ENCODE measurements at places on chromosomes 16 and 17. TPM values are rescaled to one million over a fixed set of nuclear protein-coding genes. Genes with fewer than 3 reads are reported as not detected.

- DNase-seq: no peak
- H3K4me1 ChIP-seq: no peaks in the 10 kb centered on the region
- no peak overlapping the region for H3K27ac ChIP-seq
- no peak overlapping the region for H3K4me3 ChIP-seq
- no peaks in the 10 kb centered on the region for H3K27me3 ChIP-seq
Measured at GRCh38 chr17:31414550-31414918, 23.1 kb downstream of the RAB11FIP4 start.

DNA sequence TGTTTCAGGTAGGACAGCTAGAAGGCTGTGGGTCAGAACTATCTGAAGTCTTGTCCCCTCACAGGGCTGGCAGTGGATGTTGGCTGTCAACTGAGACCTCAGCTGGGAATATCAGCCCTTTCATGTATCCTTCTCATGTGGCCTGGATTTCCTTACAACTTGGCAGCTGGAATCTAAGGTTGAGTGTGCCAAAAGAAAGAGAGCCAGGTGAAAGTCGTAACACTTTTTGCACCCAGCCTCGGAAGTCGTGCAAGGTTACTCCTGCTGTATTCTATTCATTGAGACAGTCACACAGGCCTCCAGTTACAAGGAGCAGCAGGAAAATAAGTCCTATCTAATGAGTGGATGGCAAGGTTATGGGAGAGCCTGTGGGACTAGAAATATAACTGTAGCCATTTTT, 52.6 kb upstream of the DNAH9 start:
- H3K4me3 ChIP-seq: no peak overlapping the region
- H3K27ac ChIP-seq: no peak overlapping the region
- no peaks in the 10 kb centered on the region for H3K36me3 ChIP-seq
- no peaks in the 10 kb centered on the region for H3K4me1 ChIP-seq
- H3K27me3 ChIP-seq: no peaks in the 10 kb centered on the region

DNA sequence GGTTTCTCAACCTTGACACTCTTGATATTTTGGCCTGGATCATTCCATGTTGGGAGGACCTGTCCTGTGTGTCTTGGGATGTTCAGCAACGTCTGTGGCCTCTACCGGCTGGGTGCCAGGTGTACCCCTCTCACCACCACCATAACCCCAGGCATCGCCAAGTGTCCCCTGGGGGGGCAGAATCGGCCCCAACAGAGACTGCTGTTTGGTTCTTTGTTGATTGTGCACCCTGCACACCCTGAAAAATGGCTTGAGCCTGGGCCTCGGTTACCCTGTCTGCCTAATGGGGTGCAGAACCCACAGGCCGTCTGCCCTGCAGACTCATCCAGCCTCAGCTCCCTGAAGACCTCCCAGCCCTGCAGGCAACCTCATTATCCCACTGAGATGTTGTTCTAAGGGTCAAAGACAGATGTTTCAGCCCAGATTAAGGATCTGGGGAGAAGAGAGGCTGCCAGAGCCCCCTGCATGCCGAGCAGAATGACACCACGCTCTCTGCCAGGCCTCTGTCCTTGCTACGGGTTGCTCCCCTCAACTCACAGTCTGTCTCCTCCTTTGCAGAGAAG, 9.2 kb downstream of the CACNG1 start:
- H3K4me1 ChIP-seq: no peaks in the 10 kb centered on the region
- peaks cover 3% of the 10 kb centered on the region for H3K36me3 ChIP-seq
- DNase-seq: no peak

DNA sequence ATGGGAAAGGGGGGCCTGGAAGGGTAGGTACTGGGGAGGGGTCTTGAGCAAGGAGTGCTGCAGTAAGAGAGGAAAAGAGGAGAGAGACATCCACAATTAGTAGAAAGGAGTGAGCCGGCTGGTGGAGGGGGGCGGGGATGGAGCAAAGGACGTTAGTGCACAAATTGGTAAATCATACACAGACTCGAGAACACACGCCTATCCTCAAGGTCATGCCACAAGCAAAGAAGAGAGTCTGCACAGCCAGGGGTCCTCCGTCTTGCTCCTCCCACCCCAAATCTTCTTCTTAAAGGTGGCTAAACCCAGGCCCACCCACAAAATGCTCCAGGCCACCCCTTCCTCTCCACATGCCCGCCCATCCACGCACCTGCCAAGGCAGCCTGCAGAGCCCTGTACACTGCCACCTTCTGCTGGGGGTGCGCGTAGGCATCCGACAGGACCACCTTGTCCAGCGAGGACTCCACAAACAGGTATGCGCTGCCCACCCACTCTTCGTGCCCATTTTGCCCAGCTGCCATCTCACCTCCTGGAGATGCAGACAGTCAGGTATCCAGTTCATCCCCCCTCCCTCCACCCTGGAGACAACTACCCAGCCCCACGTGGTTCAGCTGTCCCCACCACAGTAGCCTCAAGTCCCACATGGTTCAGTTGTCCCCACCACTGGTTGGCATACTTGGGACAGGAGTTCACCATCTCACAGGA, 3.4 kb downstream of the TRADD start:
- peaks cover 8% of the 10 kb centered on the region for H3K27me3 ChIP-seq
- no peak for DNase-seq
- H3K27ac ChIP-seq: no peak overlapping the region
- peaks cover 31% of the 10 kb centered on the region for H3K4me1 ChIP-seq
- H3K4me3 ChIP-seq: no peak overlapping the region

DNA sequence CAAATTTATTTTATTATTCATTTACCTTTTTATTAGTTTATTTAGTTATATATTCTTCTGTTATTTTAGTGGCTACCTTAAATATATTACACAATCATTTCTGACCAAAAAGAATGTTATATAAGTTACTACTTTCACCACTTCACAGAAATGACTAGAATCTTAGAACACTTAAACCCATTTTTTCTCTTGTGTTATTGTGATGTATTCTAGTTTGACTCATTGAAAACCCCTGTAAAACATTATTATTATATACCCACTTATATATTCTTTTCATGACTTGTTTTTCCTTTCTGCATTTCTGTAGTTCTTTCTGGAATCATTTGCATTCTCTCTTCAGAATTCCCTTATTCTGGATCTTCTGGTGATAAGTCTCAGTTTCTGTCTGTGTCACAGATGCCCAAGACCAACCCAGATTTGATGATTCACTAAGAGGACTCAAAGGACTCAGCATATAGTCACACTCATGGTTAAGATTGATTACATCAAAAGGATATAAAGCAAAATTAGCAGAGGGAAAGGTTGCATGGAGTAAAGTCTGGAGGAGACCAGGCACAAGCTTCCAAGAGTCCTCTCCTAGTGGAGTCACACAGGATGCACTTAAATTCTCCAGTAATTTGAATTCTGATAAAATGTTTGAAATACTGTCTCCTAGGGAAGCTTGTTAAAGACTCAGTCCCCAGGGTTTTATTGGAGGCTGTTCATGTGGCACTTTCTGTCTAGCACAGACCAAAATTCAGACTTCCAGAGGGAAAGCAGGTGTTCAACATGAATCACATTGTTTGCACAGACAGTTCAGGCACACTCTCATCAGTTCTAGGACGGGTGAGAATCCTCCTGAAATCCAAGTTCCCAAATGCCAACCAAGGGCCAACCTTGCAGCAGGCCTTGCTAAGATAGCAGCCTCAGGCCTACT, 7.7 kb downstream of the GINS3 start:
- no peak overlapping the region for H3K27ac ChIP-seq
- H3K4me3 ChIP-seq: no peak overlapping the region
- peaks cover 32% of the 10 kb centered on the region for H3K36me3 ChIP-seq

DNA sequence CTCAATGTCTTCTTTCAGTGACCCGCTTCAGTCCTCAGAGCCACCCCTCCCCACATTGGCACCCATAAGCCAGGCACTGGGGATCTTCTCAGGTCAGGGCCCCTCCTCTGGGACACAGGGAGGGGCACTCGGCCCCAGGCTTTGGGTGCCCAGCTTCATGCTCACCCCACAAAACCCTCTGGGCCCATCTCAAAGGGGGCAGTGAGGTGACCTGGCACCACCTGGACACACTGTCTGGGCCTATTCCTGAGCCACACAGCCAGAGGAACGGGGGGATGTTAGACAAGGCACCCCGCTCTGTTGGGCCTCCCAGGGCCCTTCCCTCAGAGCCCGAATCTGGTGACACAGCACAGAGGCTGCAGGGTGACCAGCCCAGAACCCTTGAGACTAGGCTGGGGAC, 36.1 kb downstream of the TNFRSF13B start:
- no peak overlapping the region for H3K4me3 ChIP-seq
- H3K36me3 ChIP-seq: no peaks in the 10 kb centered on the region
- no peaks in the 10 kb centered on the region for H3K4me1 ChIP-seq
- no peak overlapping the region for H3K27ac ChIP-seq
- no peaks in the 10 kb centered on the region for H3K27me3 ChIP-seq

DNA sequence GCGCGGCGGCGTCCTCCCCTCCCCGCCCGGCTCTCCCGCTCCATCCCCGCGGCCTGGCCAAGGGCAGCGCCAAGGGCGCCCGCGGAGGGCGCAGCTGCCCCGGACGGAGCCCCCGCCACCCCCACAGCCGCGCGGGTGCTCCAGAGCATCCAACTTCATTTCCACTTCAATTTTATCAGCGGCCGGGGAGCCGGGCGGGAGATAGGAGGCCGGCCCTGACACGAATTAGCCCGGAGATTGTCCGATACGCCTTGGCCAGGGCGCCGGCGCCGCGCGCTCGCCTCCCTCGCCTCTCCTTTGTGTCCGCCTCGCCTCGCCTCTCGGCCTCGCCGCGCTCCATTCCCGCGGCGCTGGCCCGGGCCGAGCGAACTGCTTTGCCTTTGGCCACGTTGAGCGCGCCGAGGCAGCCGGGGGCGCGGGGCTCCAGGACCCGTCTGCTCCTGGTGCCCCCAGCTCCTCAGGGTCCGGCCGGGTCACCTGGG, 129.1 kb upstream of the LHX1 start:
- DNase-seq: no peak
- no peaks in the 10 kb centered on the region for H3K36me3 ChIP-seq
- H3K27ac ChIP-seq: no peak overlapping the region
- peaks cover 45% of the 10 kb centered on the region for H3K27me3 ChIP-seq
- H3K4me3 ChIP-seq: no peak overlapping the region

DNA sequence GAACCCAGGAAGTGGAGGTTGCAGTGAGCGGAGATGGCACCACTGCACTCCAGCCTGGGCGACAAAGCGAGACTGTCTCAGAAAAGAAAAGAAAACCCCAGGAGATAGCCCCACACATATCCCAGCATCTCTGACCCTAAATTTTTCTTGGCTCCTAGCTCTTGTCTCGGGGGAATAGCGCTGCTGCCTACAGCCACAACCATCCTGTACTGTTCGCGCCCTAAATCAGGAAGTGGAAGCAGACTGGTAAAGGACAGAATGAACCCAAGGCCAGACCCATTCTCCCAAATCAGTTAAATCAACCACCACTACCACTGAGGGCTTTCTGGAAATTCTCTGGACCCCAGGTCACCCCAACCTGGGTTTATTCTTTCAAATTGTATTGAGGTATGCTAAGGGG, 1.7 kb downstream of the CTDNEP1 start:
- DNase-seq: no peak
- peak overlapping the region; percentile 86 for H3K4me3 ChIP-seq
- H3K36me3 ChIP-seq: peaks cover 27% of the 10 kb centered on the region
- no peaks in the 10 kb centered on the region for H3K27me3 ChIP-seq
- H3K27ac ChIP-seq: peak overlapping the region; percentile 91

DNA sequence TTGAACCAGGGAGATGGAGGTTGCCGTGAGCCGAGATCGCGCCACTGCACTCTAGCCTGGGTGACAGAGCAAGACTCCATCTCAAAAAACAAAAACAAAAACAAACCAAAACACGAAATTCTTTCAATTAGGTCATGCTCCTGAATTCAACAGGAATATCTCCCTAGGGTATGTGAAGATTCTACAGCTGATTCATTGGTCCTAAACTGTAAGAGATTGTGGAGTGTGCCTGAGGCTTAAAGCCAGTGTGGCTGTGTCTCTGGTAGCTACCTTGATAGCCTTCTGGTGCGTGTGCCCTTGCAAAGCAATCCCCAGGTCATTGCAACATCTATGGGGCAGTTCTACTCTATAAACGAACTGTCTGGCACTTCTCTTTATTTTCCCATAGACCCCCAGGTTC, 48.4 kb downstream of the USP43 start:
- DNase-seq: no peak
- H3K36me3 ChIP-seq: no peaks in the 10 kb centered on the region
- H3K4me3 ChIP-seq: no peak overlapping the region
- H3K27me3 ChIP-seq: no peaks in the 10 kb centered on the region
- H3K4me1 ChIP-seq: no peaks in the 10 kb centered on the region

DNA sequence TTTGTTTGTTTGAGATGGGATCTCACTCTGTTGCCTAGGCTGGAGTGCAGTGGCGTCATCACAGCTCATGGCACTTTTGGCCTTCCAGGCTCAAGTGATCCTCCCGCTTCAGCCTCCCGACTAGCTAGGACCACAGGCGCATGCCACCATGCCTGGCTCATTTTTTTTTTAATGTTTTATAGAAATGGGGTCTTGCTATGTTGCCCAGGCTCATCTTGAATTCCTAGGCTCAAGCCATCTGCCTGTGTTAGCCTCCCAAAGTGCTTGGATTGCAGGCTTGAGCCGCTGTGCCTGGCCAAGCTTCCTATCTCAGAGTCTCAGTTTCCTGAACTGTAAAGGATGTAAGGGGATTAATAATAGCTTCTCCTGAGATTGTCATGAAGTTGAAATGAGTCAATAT, 8.0 kb downstream of the SBK1 start:
- DNase-seq: no peak
- no peaks in the 10 kb centered on the region for H3K36me3 ChIP-seq
- peaks cover 47% of the 10 kb centered on the region for H3K4me1 ChIP-seq
- no peak overlapping the region for H3K4me3 ChIP-seq
- H3K27me3 ChIP-seq: no peaks in the 10 kb centered on the region

- no peak overlapping the region for H3K4me3 ChIP-seq
- no peaks in the 10 kb centered on the region for H3K4me1 ChIP-seq
- H3K27ac ChIP-seq: no peak overlapping the region
Measured at GRCh38 chr16:82832821-82833220, 206.1 kb downstream of the CDH13 start.

DNA sequence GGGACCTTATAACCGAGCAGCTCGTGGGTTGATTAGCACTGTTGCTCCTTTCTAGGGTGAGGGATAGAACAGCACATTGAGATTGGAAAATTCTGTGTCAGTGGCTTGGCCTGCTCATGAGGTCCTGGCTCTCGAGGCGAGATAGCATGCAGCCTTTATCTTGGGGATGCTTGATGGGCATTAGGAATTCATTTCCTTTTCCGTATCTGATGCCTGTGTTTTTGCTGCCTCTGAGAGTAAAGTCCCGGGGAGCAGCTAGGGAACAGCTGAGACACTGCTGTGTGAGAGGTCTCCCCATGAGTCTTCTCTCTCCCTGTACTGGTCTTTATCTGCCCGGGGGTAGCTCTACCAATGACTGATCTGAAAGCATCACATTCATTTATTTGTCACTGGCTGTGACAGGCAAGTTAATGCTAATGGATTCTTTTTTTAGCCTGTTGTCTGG, 14.5 kb downstream of the MSI2 start:
- H3K36me3 ChIP-seq: peaks cover 22% of the 10 kb centered on the region
- peaks cover 25% of the 10 kb centered on the region for H3K4me1 ChIP-seq
- H3K27ac ChIP-seq: no peak overlapping the region

ZG16B gene
- total RNA-seq: 0.22 TPM

ATP2A1 gene
- total RNA-seq: 4.2 TPM

KIFC3 gene
- total RNA-seq: not detected

GP2 gene
- not detected for total RNA-seq

MPP2 gene
- total RNA-seq: 2.3 TPM

EMP2 gene
- not detected for total RNA-seq

MEIOB gene
- total RNA-seq: 0.52 TPM
